ENCODE measurements at places on chromosomes 2 and 18.

- DNase-seq: no peak
Measured at GRCh38 chr18:31316974-31317373, 986 bp upstream of the DSG1 start.

- no peak for DNase-seq
Measured at GRCh38 chr2:152743002-152743401, 24.6 kb downstream of the ARL6IP6 start.

GRCh38 chr2:1502891-1503304, 89.6 kb downstream of the TPO start:
- no peak for DNase-seq

- peak; percentile 71 for DNase-seq
Measured at GRCh38 chr2:73823916-73824523, 4.7 kb upstream of the STAMBP start.

- DNase-seq: no peak
Measured at GRCh38 chr18:52624702-52625101, 284.7 kb downstream of the DCC start.

GRCh38 chr2:200735061-200735460, 76.6 kb upstream of the BZW1 start:
- DNase-seq: no peak
